ENCODE measurements at places on chromosomes 16 and 17.

DNA sequence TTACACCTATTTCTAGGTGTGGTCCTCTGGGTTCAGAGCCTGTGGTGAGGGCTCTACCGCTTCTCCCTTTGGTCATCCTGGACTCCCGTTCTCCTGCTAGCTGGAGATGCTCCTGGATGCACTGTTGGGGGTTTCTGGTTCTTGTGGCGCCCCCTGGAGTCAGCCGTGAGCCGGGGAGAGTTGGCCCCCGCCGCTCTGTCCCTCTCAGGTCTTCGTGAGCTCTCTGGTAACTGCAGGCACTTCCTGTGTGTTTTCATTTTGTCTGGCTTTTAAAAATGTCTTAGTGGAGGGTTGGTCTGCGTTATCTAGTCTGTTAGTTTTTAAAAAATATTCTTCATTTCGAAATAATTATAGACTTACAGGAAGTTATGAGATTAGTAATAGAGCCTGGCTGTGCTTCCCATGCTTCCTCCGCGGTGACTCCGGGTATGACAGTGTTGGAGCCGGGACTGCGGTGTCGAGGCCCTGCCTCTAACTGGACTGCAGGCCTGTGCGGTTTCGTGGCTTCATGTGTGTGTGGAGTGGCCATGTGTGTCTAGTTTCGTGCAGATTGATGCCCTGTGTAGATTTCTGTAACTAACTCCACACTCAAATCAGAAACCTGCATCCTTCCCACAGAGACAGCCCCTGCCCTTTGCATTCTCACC, 78.0 kb upstream of the ZNF750 start:
- no peak for DNase-seq

DNA sequence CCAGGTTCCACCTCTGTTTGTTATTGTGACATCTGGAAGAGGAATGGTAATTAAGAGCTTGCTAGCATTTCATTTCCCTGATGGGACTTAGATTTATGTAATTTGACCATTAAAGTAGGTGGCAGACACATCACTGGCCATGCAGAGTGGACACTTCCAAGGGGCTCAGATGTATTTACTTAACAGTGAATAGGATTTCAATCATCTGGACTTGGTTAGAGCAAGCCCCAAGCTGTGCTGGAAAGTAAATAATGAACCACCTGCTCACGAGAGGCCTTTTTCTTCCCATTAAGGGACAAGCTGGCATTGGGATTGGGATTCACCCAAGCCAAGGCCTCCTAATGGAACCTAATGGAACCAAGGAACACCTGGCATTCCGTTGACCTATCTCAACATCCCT, 395.3 kb downstream of the HS3ST4 start:
- no peak for DNase-seq

- DNase-seq: no peak
These were observed 4.3 kb downstream of the TBCD start for GRCh38 chr17:82756166-82756565.

DNA sequence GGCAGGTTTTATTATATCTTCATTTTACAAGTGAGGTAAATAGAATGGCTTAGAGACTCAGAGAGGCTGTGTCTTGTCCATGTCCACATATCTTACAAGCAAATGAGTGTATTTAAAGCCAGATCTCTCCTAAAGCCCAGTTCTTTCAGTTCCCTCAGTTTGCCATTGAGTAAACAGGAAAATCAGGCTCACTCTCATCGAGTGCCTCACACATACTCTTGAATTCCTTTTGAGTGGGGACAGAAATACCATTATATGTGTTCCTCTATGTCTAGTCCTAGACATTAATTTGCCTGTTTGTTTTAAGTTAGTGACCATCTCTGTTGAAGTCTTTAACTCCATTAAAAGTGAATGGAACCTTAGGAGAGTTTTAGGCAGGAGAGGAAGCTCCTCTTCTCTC, 40.1 kb downstream of the BPTF start:
- DNase-seq: no peak

DNA sequence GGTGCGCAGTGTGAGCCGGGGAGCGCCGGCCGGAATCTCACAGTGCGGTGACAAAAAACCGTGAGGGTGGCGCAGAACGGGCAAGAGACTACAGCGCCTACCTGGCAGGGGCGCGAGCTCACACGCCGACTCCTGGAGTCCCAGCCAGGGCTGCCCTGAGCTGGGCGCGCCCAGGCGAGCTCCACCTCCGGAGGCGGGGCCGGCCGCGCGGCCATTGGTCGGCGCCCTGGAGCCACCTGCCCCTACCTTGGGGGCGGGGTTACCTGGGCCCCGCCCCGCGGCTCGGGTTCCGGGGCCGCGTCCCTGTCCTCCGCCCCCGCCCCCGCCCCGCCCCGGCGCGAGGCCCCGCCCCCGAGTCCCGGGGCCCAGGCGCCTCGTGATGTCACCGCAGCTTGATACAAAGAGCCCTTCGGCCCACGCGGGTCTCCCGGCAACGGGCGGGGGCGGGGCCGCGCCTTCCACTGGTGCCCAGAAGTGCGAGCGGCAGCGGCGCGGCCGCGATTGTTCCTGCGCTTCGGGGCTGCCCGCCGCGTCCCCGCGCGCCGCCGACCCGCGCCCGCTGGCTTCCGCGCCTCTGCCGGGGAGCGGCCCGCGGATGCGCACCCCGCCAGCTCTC, 96.3 kb downstream of the RAB11FIP4 start:
- peak; percentile 68 for DNase-seq

DNA sequence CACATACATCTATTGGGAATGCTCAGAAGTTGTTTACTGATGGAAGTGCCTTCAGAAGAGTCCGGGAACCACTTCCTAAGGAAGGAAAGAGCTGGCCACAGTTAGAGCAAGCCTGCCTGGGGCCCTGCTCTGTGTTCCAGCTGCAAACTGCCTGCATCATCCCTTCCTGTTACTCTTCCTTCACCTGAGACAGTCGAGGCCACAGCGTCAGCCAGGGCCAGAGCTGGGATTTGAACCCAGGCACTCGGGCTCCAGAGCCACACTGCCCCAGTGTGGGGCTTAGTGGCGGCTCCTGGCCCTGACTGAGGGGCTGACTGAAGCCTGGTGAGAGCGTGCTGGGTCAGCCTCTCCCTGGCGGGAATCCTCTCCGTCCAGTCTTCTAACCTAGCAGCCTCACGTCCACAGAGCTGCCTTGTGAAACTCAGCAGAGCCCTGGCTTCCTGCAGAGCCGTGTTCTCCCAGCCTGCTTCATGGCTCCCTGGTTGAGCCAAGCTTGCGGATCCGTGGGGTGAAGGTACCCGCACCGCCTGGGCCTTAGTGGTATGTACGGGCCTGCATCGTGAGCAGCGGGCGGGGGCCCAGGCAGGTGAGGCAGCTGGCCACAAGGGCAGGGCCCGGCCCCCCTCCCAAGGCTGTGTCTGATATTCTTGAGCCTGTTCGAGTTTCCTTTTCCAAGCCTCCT, 4.6 kb upstream of the C17orf99 start:
- DNase-seq: no peak

- no peak for DNase-seq
These were observed 178.9 kb downstream of the IRX3 start for GRCh38 chr16:54107583-54108202.

- peak; percentile 79 for DNase-seq
These were observed 45.8 kb upstream of the ETV4 start for GRCh38 chr17:43591779-43592562.

DNA sequence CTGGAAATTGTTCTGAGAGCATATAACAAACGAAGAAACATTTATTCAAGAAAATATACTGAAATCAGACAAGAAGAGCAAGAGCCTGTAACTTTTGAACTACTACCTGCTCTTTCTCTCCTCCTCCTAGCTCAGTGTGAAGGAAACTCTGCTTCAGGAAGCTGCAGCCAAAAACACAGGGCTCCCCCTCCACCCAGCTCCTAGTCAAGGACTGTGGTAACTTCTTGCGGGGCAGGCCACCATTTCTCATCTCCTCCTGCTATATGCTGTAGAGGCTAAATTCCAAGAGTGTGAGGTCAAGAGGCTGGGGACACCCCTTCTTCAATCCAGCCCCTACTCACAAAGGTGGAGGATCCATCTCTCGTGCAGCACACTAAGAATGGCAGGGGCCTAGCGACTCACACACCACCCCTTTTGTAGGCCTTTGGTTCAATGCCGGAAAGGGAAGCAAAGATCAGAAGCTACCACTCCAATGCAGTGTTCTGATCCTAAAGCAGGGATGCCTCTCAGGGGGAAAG, 74.6 kb downstream of the ITFG1 start:
- no peak for DNase-seq

DNA sequence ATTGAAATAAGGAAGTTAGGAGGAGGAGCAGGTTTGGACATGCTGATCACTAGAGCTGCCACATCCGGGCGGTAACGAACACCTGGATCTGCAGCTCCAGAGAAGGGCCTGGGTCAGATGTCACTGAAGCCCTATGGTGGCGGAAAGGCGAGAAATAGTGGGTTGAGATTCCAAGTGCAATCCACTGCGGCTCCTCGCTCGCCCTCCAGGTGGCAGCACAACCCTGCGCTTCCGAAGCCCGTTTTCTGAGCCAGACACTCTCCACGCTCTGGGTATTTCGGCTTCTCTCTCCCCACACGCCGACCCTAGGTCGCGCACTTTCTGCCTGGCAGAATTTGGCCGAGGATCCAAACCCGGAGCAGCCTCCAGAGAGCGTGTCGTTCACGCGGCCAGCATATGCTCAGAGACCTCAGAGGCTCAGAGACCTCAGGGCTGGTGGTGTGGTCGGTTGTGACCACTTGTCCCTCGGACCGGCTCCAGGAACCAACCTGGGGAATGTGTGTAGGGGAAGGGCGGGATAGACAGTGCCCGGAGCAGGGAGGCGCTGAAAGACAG, 922 bp upstream of the SLC2A4 start:
- DNase-seq: peak; percentile 83

- DNase-seq: no peak
These were observed 3.4 kb downstream of the HS3ST3B1 start for GRCh38 chr17:14304222-14304772.

- no peak for DNase-seq
These were observed 88.2 kb upstream of the CORO6 start for GRCh38 chr17:29710891-29711418.

- no peak for DNase-seq
These were observed 183.3 kb downstream of the LGALS9B start for GRCh38 chr17:20284022-20284421.

DNA sequence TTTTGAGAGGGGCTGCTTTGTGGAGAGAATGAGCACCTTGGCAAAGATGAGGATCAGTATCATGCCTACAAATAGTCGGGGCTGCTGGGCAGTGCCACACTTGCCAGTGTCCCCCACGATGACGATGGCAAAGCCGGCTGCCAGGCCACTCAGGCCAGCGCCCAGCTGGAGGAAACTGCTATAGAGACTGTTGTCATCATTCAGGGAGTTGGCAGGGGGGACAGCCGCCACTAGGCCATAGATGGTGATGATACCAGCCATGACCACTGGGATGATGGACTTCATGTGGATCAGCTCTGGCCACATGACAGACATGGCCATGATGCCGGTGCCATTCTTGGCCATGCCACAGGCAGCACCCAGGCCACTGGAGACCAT, 23.8 kb downstream of the MINK1 start:
- DNase-seq: no peak

DNA sequence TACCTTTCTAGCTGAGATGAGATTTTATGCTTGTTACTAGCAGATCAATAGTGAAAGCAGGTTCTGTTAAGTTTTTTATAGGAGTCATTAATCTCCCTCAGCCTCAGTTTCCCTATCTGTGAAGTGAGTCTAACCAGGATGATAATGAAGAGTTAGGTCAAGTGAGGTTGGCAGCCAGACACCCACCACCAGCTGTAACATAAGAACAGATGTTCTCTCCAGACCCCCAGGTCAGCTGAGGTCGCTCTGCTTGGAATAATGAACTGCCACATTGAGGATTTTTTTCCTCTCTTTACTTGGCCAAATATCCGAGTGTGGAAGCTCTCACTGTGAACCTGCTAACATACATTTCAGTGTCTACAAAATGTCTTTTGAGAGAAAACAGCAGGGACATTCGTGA, 389.6 kb downstream of the WWOX start:
- DNase-seq: no peak

DNA sequence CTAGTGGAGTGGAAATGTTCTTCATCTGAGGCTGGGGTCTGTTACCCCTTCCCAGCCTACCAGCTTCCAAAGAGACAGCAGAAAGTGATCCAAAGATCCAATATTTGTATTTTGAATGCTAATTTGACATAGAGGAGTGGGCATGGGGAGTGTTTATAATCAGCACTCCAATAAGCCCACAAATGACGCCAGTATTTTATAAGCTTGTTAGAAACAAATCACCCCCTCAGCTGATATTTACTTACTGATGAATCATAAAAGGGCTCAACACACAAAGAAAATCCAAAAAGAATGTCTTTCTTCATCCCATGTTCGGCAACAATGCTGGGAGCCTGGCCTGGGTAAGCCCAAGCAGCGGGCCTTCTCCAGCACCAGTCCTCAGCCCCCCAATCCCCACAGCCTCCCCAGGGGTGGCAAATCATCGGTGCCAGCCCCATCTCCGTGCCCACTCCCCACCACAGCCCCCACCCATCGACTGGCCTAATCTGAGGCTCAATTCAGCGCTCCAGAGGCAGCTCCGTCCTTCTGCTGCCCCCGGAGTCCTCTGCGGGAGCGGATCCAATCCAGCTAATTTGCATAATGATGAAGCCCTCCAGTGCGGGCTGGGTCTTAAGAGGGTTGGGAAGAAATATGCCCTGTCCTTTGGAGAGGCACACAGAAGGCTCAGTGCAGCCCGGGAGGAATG, 169.5 kb downstream of the C16orf78 start:
- DNase-seq: no peak

- no peak for DNase-seq
These were observed 3.5 kb upstream of the CNEP1R1 start for GRCh38 chr16:50021544-50021943.

DNA sequence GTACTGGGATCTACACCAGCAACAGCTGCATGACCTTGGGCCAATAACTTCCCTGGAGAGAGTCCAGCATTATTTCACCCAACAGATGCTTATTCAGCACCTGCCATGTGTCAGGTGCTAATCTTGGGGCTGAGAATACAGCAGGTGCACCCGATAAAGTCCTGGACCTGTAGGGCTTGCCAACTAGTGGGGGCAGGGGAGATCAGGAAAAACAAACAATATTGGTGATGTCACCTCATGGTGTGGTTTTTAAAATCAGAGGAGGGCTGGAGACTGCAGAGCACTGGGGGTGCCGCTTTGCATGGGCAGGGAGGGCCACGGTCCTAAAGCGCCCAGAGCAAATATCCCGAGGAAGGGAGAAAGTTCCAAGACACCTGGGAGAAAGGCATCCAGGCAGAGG, 218.8 kb downstream of the C16orf95 start:
- DNase-seq: no peak

- no peak for DNase-seq
These were observed 113.2 kb downstream of the CDYL2 start for GRCh38 chr16:80691111-80691741.

- no peak for DNase-seq
These were observed 15.1 kb downstream of the SOX8 start for GRCh38 chr16:996681-997080.
